ENCODE measurements at places on chromosomes 2 and 18.

DNA sequence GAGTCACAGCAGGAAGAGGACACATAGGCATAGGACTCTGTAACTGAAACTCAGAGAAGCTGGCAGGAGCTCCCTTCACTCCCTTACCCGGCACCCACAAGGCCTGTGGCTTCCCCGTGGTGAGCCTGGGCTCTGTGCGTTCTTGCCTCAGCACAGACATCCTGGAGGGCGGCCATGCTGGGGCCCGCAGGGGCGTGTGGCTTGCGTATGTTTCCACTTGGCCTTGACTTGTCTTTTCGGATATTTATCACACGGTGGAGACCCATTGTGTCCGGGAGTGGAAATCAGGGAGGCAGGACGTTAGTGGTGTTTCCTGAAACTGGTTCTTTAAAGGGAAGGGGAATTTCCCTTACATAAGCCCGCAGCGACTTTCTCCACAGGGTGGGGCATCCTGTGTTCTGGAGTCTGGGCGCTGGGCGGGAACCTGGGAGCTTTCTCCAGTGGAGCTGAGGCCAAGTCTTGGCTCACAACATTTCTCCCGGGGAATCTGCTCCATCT lies 49.9 kb upstream of the EML6 start:
- DNase-seq = no peak

GRCh38 chr18:10516078-10516477 lies 9.7 kb upstream of the NAPG start:
- no peak for DNase-seq

GRCh38 chr2:33250417-33251029 lies 225.9 kb upstream of the RASGRP3 start:
- DNase-seq = no peak

DNA sequence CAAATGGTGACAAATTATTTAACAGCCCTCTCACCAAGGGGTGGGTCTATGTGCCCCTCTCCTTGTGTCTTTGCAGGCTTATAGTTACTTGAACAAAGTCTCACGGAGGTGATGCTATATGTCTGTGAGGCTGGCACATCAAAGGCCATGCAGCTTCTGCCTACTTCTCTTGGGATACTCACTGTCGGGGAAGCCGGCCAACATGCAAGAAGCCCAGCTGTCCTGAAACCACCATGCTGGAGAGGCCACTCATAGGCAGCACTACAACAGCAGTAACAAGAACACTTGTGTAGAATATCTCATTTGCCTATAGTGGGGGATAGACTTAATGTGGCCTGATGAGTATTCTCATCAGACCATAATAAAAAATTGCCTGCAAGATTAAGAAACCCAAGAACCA lies 233.7 kb upstream of the NCKAP5 start:
- DNase-seq = no peak

DNA sequence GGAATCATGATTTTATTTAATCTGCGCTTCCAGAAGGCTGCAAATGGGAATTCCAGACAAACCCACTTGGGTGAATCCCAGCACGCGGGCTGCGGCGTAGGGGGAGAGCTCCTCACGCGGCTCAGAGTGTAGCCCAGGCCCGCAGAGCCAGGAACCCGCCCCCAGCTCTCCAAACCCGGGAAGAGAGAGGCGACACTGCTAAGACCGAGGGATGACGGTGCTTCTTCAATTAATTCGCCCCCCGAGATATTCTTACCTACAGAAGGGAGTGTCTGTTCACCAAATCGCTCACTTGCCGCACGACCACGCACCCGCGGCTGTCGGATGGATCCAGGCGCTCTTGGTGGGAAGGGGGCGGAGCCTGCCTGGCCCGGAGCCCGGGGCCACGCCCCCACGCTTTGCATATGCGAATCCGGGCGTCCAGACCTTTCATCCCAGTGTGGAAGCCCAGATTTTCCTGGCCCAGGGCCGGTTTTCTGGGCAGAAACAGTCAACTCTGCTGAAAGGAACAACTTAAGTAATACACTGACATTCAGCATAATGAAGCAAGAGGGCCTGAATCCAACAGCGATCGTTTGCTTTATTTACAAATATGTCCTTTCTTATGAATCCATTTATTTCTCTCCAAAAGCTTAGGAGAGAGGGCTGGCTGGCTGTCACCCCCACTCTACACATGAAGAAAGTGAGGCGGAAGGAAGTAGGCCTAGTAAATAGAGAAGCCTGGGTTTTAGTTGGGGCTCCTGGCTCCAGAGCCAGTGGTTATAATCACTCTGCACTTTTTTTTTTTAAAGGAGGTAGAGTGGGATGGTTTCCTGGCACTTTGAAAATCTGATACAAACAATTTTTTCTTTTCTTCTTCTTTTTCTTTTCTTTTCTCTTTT lies at the start of gene SLC19A3:
Gene SLC19A3, minus strand, starts transcription at position 342 of the 881 bp plus-strand sequence. CDS start 15,710 bp downstream, outside the sequence.
- no peak for DNase-seq

GRCh38 chr18:27887711-27888495 lies 289.0 kb downstream of the CDH2 start:
- DNase-seq = no peak

- no peak for DNase-seq
Measured at GRCh38 chr2:134905168-134905567, 13.5 kb upstream of the CCNT2 start.

DNA sequence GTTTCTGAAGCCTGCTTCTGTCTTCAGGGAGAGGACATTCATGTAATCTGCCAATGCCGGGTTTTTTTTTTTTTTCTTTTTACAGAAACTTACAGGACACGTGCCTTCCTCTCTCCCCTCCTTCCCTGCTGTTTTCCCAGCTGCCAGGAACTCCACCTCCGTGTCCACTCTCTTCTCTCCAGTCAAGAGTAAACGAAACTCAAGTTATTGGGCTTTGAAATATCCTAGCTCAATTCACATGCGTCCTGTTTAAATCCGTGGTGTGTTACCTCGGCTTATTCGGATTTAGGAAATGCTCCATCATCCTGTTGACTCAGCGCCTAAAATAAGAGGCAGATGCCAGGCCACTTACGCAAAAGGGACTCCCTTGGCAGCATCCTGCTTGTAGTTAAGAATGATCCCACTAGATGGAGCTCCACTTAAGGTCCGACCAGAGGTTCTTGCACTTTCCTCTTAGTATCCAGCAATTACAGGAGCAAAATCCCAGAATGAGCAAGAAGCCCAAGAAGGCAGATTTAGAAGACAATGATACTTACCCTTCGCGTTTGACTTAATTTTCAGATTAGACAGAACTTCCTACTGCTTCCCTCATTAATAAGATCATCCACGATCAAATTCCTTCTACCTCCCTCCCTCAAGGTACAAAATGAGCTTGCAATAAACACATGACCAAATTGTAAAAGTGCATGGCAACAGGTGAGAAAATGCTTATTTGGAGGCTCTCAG lies 97.2 kb upstream of the ZCCHC2 start:
- DNase-seq = peak; percentile 23

GRCh38 chr18:58761241-58761969 lies 90.1 kb downstream of the MALT1 start:
- DNase-seq = no peak

DNA sequence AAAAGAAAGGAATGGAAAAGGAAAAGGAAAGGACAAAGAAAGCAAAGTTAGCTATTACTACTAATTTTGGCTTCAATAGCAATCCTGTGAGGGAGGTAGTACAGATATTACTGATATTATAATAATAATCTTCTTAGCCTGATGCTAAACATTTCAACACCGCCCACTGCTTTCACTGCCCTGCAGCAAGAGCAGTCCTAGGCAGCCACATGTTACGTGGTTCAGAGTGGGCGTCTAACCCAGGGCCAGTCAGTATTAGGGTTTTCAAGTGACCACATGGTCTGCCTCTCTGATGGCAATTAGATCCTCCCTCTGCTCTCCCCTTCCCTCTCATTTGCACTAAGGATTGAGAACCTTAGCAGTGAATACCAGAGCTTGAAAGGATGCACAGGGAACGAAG lies 83.7 kb upstream of the ZNF397 start:
- DNase-seq = no peak

DNA sequence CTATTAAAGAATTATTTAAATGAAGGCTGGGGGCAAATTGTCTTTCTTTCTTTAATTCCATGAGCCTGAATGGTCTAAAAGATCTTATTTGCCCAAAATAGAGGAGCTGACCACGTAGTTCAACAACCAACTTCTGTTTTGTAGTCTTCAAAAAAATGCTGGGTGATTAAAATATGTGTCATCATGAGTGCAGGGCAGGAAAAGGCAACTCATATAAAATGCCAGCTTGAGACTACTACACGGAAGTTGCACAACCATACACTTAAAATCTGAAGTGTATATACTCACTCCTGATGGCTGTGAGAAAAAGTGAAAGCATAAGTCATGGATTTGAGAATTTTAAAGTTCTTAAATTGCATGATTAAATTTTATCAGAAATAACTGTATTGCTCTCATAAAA lies 210.9 kb downstream of the DYM start:
- DNase-seq = no peak

GRCh38 chr2:11697103-11697871 lies 27.3 kb upstream of the NTSR2 start:
- DNase-seq = no peak

GRCh38 chr2:144708626-144709025 lies 188.7 kb upstream of the ZEB2 start:
- no peak for DNase-seq

DNA sequence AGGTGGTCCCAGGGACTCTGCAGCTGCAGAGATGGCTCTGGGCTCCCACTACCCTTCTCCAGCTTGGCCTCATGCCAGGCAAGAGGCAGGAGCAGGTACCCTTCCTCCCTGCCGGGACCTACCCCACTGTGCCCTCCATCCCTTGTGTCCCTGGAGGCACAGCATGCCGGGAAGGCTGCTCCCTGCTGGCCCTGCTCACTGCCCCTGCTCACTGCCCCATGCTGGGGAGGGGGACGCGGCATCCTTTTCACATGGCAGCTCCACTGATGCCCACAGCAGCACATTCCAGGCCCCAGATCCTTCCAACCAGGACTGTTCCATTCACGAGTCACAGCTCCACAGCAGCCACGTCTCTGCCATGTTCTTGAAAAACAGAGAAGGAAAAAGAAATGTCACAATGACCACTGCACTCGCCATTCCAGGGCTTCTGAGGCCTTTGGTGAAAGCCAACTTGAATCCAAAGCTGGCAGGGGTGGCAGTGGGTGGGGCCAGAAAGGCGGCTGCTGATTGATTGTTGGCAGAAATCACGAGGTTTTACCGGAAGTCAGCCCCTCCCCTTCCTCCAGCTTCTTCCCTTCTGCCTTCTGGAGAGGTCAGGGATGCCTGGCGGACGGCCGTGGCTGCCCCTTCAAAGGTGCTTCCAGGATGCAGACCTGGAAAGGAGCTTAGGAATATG lies 268.0 kb downstream of the CYP26B1 start:
- no peak for DNase-seq

- DNase-seq = no peak
Measured at GRCh38 chr2:101986804-101987740, 4.7 kb upstream of the IL1R2 start.

GRCh38 chr2:38129481-38129880 lies 53.5 kb upstream of the CYP1B1 start:
- no peak for DNase-seq

DNA sequence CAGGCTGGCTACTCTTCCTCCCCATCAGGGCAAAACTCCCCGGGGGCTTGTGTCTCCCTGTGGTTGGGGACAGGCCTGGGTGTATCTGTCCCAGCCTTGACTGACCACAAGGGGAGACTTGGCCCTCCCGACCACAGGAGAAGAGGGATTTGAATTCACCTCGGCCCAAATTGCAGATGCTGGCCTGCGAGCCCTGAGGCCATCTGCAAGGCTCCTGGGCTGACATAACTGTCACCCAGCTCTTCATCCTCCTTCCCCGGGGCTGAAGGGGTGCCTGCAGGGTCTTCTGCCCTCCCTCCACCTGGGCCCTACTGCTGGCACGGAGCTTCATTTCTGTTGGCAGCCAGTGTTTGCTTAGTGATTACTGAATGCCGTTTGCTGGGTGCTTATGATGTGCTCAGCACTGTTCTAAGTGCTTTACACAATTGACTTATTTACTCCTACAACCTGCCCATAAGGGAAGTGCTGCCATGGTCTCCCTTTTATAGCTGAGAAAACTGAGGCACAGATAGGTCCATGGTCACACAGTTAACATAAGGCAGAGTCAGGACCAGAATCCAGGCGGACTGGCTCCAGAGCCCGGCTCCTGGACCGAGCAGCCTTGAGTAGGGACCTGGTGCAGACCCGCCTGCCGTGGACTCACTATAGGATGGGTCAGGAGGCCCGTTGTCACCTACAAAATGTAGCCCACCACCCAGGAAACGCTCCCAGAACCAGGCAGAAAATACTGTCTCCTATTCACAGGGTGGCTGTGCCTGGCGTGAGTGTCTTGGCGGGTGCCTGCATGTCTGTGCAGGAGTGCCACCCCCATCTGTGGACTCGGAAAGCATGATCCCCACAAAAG lies 18.9 kb downstream of the STEAP3 start:
- no peak for DNase-seq

- DNase-seq = peak; percentile 8
Measured at GRCh38 chr18:70195852-70196434, 9.5 kb downstream of the RTTN start.

GRCh38 chr18:66078925-66079800 lies 328.4 kb downstream of the CDH7 start:
- DNase-seq = no peak

DNA sequence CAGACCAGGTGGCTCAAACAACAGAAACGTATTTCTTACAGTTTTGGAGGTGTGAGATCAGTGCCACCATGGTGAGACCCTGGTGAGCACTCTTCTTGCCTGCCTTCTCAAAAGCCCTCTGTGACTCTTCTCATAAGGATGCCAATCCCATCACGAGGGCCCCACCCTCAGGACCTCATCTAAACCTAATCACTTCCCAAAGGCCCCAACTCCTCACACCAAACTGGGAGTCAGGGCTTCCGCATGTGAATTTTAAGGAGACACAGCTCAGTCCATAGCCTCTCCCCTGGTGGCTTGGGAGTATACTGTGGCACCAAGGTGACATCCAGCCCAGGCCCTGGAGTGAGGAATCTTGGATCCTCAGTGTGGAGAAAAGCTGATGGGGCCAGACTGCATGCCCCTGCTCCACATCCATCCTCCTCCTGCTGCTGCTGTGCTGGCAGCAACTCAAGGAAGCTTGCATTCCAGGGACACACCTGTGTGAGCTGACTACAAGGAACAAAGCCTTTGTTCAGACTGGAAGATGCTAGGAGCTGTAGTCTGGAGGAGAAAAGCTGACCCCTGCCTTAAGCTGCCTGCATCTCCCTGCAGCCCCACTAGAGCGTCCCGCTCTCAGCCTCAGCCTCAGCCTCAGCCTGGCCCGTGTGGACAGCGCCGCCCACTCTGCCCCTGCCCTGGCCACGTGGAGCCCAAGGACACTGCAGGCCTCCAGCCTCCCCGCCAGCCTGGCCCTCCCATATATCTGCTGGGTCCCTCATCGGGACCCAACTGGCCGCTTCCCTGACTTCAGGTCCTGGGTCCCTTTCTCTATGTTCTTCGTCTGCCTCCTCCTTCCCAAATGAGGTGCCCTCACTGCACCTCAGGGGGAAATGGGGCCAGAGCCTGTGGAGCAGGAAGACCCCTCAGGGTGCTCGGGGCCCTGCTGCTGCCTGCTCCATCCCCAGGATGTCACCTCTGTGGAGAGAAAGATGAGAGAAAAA lies 87.8 kb upstream of the RAB6C start:
- DNase-seq = no peak

- no peak for DNase-seq
Measured at GRCh38 chr2:238548902-238549462, 122.3 kb downstream of the ASB1 start.

Data from activated CD4-positive, CD25-positive, alpha-beta regulatory T cell treated with anti-CD3 and anti-CD28 coated beads, Interleukin-2, amount 50 U/mL, for 16 hours (primary cell).